Left kidney (tissue), 8 donors: ENCODE measurements at places on chromosomes 12 and 14.

- no peak for DNase-seq
Observed at GRCh38 chr14:64502887-64503433, 678 bp downstream of the ZBTB25 start.

DNA sequence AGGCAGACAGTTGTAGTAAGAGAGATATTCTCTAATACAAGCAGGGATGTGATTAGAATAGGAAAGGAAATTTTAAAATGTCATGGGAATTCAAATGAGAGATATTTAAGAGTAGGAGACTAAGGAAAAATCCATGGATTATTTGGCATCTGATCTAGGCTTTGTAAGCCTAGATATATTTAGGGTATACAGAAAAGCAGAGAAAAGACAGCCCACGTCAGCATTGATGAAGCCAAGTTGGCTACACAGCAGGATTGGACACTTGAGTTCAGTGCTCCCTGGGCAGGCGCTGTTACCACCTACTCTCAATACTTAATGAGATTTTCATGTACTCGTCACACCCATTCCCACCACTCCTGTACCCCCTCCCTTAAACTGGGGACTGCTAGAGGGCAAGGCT lies 1.7 kb upstream of the KCNJ8 start:
- no peak for DNase-seq

DNA sequence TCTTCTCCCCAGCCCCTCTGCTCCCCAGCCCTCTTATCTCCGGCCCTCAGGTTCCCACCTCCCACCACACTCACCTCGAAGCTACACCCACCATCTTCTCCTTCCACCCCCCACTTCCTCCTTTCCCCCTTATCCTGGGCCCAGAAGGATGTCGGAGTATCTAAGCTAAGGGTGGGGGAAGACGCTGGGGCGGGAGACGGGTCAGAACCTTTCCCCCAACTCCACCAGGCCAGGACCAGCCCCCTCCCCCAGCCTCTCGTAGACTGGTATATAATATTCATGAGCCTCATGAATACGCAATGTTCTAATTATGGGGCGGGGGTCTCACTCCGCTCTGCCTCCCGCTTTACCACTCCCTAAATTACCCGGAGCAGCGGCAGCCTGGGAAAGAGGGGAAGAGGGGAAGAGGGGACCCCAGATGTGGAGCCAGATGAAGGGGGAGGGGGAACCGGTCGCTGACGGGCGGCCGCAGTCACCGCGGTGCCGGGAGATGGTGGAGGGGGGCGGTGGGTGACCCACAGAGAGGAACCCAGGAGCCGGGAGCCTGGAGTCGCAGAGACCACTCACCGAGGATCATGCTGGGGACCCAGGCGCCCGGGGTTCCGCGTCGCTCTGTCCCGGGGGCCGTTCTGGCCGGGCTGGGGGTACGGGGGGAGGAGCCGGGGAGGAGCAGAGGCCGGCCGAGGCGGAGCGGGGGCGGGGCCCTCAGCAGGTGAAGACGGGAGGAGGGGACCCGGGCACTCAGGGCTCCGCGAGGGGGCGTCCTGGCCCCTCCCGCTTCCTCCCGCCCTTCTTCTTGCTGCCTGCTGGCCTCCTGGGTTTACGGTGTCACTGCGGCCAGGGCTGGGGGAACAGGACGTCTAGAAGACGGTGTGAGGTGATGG lies 6.4 kb upstream of the ZNF385A start:
- no peak for DNase-seq

DNA sequence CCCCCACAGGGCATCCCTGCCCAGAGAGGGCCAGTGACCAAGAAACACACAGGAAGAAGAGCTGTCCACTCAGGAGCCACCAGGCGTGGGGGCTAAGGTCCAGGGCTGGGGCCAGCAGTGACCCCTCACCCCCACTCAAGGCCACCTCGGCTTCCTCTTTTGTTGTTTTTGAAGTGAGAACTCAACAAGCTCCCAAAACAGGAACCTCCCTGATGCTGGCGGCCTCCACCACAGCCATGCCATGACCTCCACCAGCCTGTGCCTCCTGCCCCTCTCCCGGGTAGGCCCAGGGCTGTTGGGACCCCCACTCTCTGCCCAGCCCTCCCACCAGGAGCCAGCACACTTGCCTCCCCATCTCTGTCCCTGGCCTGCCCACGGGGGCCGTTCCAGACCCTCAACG lies 7.8 kb downstream of the AKT1 start:
- no peak for DNase-seq

- no peak for DNase-seq
Observed at GRCh38 chr12:47570151-47570550, 135.7 kb downstream of the RPAP3 start.

GRCh38 chr12:45879363-45879895 lies 110.9 kb downstream of the SCAF11 start:
- no peak for DNase-seq

DNA sequence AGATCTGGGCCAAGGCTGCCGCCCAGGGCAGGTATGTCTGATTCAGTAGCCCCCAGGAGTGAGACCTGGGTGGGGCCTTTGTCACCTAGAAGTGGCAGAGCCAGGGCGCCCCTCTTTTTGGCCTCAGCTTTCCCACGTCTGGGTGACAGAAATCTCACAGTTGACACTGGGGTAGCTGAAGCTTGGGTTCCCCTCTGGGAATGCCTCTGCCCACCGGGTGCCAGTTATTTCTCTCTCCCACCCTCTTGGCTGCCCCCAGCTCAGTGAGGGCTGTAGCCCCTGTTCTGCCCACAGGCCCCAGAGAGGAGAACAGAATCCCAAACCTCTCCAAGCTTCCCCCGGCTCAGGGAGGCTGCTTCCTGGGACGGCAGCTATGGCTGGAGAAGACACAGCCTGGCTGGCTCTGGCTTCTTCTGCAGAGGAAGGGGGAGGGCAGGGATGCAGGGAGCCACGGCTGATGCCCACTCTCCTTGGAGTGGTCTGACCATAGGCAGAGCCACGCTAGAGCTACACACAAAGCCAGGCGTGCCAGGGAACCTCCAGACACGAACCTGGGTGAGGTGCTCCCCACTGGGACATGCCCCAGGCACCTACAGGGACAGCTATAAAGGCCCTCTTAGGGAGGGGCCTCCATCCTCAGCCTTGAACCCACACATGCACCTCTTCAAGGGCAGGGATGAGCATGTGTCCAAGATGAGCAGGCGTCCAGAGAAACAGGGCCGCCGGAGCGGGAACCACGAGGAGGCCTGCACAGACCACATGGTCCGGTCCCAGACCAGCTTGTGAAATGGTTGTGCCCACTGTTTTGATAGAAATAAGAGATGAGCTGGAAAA lies 51.7 kb downstream of the BEGAIN start:
- no peak for DNase-seq

GRCh38 chr14:68977718-68978171 lies 1.4 kb downstream of the ACTN1 start:
- DNase-seq: peak; percentile 75

DNA sequence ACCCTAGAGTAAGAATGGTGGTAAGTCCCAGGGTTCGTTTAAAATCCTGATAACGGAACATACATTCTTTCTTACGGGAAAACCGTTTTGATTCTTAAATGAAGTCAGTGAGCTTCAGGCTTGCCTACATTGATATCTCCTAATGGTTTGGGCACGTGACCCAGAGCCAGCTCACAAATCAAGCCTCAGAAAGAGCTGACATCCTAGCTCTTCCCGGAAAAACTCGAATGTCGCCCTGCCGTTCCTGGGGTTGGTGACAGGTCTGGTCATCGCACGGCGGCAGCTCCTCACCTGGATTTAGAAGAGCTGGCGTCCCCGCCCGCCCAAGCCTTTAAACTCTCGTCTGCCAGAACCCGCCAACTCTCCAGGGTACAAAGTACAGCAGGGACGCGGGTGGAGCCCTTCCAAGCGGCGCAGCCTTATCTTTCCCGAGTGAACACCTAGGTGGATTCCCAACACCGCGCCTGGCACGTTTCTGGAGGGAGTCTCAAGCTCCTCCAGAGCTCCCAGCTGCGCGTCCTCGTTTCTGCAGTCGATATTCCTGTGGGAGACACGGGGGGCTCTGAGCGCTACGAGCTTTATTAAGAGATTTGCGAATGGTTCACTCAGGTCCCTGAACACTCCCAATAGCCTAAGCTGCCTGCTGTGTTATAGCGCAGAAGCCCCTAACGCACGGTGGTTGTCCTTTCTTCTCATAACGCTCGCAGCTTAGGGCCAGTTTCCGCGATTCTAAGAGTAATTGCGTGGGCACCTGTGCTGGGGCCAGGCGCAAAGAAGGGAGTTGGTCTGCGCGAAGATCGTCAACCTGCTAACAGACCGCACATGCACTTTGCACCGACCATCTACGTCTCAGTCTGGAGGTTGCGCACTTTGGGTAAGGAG lies at the start of gene SSTR1:
TSS of gene SSTR1 (plus strand) at position 169 of the 882 bp plus-strand sequence. CDS start 1,486 bp downstream, outside the sequence.
- peak; percentile 19 for DNase-seq

GRCh38 chr12:111440152-111440551 lies 34.4 kb downstream of the SH2B3 start:
- no peak for DNase-seq

- no peak for DNase-seq
Observed at GRCh38 chr12:3757261-3757660, 4.4 kb upstream of the CRACR2A start.

DNA sequence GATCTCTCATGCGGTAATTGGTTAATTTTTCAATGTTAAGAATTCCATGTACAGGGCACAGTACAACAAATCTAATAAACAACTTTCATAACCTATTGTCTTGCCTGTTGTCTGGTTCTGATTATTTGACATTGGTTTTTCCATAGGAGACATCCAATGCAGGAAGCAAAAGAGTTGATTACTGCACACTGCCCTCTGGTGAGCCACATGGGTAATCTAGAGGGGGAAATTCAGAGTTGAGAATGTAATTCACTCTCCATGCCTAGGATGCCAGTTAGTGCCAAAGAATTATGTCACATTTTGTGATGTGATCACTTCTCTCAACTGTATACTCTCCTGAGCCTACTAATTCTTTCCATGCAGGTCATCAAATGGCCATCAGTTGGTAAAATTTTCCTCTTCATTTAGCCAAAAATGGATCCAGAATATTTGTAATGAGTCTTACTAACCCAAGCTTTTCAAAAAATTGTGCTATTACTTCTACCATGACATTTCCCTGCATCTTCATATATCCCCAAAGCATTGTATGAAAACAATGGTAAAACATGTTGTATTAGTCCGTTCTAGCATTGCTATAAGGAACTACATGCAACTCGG lies 17.7 kb upstream of the CCDC91 start:
- DNase-seq: no peak

- DNase-seq: no peak
Observed at GRCh38 chr14:67996235-67996634, 176.7 kb downstream of the RAD51B start.

GRCh38 chr14:67746927-67747326 lies 45.2 kb downstream of the RDH12 start:
- no peak for DNase-seq

- no peak for DNase-seq
Observed at GRCh38 chr12:99495799-99496198, 151.8 kb upstream of the GARIN6 start.

- no peak for DNase-seq
Observed at GRCh38 chr14:54053386-54053745, 96.7 kb upstream of the BMP4 start.

DNA sequence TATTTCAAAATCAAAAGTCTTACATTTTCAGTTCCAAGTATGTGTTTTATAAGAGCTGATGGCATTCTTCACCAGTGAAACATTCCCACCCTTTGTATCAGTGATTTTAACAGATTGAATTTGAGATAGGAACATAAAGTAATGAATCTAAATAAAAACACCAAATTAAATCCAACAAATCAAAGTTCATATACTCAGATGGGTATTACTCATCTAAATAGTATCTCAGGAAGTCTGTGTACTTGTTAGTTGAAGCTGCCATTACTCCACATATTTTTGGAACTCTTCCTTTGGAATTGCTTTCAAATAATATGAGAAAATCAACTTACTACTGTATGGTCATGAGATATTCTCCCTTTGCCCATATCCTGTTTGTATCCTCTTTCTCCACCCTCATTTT lies 89.1 kb downstream of the MIA2 start:
- no peak for DNase-seq

- no peak for DNase-seq
Observed at GRCh38 chr14:103343905-103344797, 10.1 kb downstream of the EIF5 start.

DNA sequence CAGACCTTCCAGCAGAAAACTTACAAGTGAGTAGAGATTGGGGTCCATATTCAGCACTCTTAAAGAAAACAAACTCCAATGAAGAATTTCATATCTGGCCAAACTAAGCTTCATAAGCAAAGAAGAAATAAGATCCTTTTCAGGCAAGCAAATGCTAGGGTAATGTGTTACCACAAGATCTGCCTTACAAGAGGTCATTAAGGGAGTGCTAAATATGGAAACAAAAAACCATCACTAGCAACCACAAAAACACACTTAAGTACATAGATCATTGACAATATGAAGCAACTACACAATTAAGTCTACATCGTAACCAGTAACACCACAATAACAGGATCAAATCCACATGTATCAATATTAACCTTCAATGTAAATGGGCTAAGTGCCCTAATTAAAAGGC lies 47.1 kb upstream of the CLEC14A start:
- no peak for DNase-seq

GRCh38 chr14:40248671-40249070 lies 816.4 kb upstream of the FBXO33 start:
- no peak for DNase-seq

GRCh38 chr14:24038686-24039085 lies 13.1 kb upstream of the CARMIL3 start:
- no peak for DNase-seq

GRCh38 chr12:3081091-3081490 lies 3.9 kb downstream of the TSPAN9 start:
- no peak for DNase-seq

- no peak for DNase-seq
Observed at GRCh38 chr14:51473808-51474565, 177.7 kb upstream of the FRMD6 start.

DNA sequence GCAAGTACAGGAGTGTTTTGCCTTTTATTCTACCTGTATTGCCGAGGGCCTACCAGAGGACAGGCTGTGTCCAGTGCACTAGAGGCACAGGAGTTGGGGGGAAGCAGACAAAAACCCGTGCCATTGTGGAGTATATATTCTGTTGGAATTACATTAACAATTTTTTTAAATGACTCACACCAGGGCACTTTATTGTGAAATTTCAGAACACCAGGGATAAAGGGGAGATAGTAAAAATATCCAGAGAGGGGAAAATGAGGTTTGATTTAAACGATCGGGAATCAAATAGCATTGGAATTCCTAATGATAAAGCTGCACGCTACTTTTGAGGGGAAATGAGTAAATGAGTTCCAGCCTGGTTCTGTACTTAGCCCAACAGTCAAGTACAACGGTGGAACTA lies 123.2 kb downstream of the PELI2 start:
- DNase-seq: no peak

DNA sequence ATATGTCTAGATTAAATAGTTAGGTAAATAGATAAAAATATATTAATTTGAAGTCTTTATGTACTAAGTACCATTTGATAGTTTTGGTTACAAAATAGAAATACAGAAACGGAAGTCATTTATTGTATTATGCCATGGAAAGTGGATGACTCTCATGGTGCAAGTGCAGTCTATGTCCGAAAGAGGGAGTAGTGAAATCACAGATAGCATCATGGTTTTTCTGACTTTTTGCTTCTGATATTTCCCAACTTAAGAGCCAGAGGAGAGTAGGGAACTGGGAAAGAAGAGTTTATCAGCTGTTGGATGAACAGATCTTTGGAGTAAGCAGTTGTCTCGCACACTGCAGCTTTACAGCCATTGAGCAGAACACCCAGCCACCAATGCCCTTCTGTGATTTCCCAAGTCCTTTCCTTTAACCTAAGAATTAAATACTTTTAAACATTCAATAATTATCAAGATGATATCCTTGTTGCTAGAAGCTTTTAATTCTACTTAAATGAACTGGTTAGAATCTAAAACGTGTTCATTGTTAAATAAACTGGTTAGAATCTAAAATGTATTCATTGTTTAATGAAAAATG lies 18.4 kb upstream of the SRGAP1 start:
- no peak for DNase-seq
